ENCODE measurements at places on chromosomes 1 and 21.

GRCh38 chr1:109669246-109669948, 1.5 kb downstream of the GSTM2 start:
- no peak for DNase-seq

- no peak for DNase-seq
Observed at GRCh38 chr1:106223213-106223612, 833.3 kb upstream of the PRMT6 start.

DNA sequence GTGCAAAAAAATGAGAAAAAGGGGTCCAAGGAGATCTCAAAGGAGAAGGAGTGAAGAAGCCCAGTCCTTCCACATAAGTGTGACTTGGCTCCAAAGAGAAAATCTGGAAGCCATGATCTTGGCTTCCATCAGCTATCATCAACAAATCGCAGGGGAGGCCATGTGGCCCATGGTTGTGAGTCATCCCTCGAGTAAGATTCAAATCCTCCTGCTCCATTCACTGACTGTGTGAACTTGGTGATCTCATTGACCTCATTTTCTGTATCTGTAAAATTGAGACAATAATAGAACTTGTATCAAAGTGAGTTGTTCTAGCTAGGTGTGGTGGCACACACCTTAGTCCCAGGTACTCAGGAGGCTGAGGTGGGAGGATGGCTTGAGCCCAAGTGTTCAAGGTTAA, 79.1 kb upstream of the OLIG2 start:
- DNase-seq, result no peak

DNA sequence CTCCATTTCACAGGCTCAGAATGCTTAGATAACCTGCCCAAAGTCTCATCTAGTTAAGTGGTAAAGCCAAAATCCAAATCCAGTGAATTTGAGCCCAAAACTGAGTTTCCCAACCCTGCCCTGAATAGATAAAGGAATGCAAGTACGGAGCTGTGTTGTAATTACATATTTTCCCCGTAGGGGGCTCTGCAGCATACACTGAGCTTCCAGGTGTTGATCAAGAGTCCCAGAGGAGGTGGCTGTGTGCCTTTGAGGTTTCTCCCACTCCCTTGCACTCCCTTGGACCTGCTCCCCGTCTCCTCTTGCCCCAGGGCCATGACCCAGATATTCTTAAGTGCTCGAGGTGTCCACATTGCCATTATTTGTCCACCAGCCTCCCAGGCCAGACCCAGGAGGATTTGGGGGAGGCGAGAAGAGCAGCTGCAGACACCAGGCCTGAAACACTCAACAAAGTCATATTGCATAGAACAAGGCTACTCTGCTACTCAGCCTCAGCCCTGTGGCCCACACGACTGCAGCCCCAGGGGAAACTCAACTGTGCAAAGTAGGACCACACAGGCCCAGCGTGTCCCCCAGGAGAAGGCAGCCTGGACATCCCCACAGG, 18.4 kb upstream of the LY9 start:
- no peak for DNase-seq

DNA sequence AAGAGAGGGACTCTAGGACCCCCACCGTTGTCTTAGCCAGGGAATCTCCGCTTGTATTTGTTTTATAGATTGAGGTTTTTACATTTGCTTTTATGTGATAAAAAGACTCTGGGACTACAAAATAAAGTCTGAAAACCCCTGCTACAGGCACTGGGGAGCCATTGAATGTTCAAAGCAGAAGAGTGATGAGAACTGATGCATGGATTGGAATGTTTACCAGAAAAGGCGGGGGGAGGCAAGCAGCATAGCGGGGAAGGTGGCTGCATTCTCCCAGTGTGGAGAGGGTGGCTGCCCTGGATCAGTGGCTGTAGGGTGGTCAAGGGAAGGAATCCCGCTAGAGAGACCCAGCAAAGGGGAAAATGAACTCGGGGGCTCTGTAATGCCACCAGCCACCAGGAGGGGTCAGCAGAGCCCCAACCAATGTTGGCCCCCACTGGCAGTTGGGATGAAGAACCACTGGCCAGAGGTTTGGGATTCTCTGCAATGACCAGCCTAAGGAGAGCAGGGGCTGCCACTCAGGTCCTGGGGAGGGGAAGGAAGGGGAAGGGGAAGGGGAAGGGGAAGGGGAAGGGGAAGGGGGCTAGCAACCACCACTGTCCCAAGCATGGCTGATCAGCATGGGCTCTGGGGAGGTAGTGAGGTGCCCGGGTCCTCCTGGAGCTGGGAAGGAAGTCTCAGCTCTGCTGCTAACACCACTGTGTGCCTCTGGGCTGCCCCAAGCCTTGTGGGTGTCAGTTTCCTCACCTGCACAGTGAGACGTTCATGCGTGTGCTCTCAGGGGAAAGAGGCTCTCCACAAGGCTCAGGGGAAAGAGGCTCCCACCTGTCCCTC, 19.2 kb upstream of the PEF1 start:
- DNase-seq, result peak; percentile 59

DNA sequence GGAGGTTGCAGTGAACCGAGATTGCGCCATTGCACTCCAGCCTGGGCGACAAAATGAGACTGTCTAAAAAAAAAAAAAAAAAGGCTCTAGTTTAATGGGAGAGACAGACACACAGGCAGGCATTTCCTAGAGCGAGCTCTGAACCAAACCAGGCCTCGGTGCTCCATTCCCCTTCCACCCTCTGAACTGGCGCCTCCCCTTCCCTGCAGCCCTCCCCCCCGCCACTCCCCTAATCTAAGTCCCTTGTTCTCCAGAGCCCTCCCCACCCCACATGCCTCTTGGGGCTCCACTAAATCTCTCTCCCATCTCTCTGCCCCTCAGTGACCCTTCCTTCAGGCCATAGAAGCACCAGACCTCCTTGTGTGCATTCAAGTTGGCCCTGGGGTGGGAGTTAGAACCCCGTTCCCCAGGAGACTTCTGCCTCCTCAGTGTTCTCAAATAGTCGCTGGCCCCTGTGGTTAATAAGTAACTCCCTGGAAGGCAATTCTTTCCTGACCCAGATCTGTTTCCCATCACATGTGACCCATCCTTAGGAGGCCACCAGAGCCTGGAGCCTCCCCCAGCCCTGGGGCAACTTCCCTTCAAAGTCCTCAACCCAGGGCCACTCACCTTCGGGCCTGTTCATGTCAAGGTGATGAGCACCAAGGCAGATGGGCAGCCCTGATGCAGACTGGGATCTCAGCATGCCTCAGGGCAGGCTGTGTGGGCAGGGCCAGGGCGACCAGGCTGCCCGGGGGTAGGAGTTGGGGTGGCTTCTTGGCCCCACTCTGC, 42.6 kb upstream of the EPB41 start:
- no peak for DNase-seq

- DNase-seq, result peak; percentile 26
Observed at GRCh38 chr1:180188091-180188506, 33.4 kb downstream of the QSOX1 start.

GRCh38 chr1:202274611-202275010, 67.1 kb downstream of the UBE2T start:
- no peak for DNase-seq

GRCh38 chr1:59750328-59751003, 64.3 kb upstream of the HOOK1 start:
- no peak for DNase-seq

DNA sequence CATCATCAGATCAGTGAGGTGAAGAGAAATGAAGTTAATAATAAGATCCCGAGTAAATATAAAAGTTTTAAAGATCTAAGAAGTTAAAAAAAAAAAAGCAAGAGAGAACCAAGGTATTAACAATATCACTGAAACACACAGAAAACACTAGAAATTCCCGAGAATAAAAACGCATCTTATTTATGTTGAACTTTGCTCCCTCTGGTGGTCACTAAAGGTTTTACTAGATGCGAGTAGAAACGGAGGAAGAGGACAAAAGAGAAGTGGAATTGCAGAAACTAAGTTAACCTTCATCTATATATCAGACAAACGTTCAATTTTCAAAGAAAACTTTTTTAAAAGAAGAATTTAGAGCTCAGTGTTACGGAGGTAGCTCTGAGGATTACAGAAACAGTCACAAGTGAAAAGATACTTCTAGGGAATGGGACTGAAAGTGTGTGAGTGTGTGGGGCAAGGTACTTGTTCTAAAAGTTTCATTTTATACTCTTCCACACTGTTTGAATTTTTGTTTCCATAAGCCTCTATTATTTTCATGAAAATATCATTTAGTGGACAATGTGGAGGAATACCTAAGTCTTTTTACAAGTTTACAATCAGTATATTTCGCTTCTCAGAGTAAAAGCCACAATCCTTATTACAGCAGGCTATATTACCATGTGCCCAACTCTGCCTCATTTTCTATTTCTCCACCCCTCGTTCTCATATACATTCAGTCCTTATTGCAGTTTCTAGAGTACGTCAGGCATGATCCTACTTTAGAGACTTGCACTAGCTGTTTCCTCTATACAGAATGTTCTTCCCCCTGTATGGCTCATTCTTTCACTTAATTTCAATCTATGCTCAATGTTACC, 19.7 kb downstream of the ACBD6 start:
- DNase-seq, result no peak

GRCh38 chr1:16993521-16994038, 13.2 kb upstream of the MFAP2 start:
- DNase-seq, result no peak

GRCh38 chr1:32361674-32362473, 411 bp downstream of the FAM229A start:
- DNase-seq, result no peak

DNA sequence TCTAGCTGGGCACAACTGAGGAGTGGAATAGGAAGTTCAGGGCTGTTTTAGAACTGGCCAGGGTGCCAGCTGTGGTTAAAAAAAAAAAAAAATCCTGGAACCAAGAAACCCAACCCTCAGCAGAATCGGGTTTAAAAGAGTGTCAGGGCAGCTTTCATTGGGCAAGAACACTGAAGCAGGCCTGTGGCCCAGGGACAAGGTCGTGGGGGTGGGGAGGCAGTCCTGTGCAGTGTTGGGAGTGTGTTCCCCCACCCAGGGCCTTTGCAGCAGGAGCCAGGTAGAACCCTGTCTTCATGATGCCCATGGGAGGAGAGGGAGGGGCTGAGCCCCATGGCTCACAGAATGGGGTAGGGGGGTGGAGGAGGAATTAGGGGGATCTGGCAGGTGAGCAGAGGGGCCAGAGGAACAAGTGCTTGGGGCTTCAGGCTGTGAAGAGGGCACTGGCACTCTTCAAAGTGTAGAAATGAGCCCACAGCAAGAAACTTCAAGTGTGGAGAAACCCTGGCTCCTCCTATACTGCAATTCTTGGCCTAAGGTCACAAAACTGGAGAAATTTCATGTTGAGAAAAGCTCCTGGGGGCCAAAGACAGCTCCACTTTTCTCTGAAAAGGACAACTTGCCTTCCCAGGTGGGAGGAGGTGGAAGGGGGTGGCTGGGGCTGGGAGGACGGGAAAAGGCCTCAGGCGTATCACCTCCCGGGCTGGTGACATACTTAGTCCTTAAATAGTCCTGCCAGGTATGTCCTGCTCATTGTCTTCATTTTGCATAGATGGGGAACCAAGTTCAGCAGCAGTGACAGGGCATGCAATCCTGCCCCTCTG, 39.3 kb downstream of the KIAA1614 start:
- no peak for DNase-seq

GRCh38 chr1:111570781-111571181, 48.8 kb upstream of the RAP1A start:
- DNase-seq, result no peak

Measured in T1000 (cell line).